Activated naive CD4-positive, alpha-beta T cell (primary cell): ENCODE measurements at places on chromosomes 1 and 21.

DNA sequence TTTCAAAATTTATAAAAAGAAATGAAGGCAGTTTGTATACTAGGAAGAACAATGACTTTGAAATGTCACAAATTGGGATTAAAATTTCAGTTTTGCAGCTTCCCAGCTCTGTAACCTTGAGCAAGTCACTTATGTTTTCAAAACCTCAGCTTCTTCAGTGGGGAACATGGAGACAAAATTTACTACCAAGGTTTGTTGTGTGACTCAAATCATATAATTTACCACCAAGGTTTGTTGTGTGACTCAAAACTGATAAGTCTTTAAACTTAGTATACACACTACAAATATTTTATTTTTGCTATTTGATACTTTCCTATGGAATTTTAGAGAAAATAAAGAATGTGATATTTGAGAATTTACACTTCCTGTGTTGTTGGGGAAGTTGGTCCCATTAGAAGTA lies 219.9 kb downstream of the KCTD3 start:
- DNase-seq: no peak

- no peak for DNase-seq
Observed at GRCh38 chr1:184698969-184699368, 55.7 kb downstream of the EDEM3 start.

- DNase-seq: no peak
Observed at GRCh38 chr1:86155051-86155806, 1.3 kb downstream of the COL24A1 start.

- no peak for DNase-seq
Observed at GRCh38 chr1:204448344-204448964, 36.8 kb upstream of the PPP1R15B start.

GRCh38 chr1:12587981-12588640 lies 29.9 kb downstream of the DHRS3 start:
- no peak for DNase-seq

DNA sequence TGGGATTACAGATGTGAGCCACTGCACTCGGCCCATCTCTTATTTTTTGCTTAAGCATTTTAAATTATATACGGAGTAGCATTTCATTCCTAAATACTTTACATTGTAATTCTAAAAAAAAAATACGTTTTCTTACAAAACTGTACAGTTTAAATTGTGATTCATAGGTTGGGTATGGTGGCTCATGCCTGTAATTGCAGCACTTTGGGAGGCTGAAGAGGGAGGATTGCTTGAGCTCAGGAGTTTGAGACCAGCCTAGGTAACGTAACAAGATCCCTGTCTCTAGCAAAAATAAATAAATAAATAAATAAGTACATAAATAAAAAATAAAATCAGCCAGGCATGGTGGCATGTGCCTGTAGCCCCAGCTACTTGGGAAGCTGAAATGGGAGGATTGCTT lies 24.6 kb downstream of the TBCE start:
- no peak for DNase-seq

- DNase-seq: no peak
Observed at GRCh38 chr1:207876131-207876530, 34.8 kb downstream of the CD34 start.

DNA sequence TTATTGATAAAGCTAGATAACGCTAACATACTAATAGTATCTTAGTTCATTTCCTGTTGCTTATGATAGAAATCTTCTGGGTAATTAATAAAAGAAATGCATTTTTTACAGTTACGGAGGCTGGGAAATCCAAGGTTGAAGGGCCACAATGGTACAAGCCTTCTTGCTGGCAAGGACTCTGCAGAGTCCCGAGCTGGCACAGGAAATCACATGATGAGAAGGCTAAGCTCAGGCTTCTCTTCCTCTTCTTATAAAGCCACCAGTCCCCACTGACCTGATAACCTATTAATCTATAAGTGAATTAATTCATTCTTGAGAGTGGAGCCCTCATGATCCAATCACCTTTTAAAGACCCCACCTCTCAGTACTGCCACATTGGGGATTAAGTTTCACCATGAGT lies 82.6 kb downstream of the GPR161 start:
- no peak for DNase-seq

DNA sequence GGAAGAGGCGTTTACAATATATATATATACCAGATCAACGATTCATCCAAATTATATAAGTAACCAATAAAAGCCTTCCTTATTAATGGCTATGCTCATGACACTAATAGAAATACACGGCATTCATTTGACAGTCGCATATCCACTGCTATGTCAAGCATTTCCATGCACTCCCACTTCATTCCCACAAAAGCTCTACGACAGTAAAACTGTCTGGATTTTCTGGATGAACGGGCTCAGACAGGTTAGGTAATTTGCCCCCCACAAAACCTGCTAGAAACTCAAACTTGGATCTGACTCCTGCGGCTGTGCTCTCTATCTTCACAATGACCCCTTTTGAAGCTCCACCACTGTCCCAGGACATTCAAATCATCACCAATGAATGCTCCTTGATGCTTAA lies 11.4 kb downstream of the DNAJC11 start:
- DNase-seq: no peak

- DNase-seq: no peak
Observed at GRCh38 chr1:194102607-194103006, 916.2 kb upstream of the B3GALT2 start.

DNA sequence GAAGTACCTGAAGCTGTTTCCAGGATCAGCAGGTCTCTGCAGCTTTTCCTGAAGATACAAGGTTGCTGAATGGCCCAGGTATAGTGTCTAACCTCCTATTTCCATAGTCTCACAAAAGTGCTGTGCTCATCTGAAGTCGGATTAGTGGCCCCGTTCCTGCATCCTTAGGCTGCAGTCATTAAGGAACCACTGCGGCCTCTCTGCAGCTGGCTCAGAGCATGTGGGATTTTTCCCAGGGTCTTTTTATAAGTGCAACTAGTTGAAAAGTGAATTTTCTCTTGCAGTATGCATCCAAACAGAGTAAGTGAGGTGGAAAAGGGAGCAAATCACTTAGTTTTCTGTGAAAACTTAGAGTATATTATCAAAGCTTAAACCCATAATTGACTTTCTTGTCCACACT lies 565.3 kb upstream of the NEGR1 start:
- no peak for DNase-seq

- no peak for DNase-seq
Observed at GRCh38 chr21:25215698-25216384, 391.4 kb downstream of the MRPL39 start.

- DNase-seq: no peak
Observed at GRCh38 chr1:191065346-191065745, 587.7 kb upstream of the BRINP3 start.

DNA sequence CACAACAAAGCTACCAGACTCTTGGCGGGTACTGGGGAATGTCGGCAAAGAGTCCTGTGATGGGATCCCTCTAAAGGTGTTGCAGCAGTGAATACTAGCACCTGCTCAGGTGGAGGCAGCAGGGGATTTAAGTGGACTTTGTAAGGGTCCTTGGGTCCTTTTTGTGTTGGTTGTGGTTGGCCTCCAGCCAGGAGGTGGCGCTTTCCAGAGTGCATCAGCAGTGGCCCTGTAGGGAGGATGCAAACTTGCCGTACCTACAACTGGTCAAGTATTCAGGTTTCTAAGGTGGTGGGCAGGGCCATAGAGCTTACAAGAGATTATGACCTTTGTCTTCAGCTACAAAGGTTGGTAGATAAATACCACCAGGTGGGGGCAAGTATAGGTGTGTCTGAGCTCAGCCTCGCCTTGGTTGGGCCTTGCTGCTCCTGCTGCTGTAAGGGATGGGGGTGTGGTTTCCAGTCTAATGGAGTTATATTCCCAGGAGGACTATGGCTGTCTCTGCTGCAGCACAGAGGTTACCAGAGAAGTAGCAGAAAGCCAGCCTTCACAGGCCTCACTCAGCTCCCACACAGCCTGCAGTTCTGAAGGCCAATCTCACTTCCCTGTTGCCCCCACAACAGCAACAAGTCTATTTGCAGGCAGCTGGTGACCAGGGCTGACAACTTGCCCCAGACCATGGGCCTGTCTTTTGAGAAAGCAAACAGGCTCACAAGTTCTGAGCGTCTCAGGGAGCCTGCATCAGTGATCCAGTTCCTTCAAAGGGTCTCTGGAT lies 7.3 kb downstream of the OR2M5 start:
- DNase-seq: no peak

GRCh38 chr1:221162352-221162751 lies 283.1 kb downstream of the HLX start:
- no peak for DNase-seq
